CD4-positive, CD25-positive, alpha-beta regulatory T cell (primary cell): ENCODE measurements at places on chromosomes 5 and 9. TPM values are rescaled to one million over a fixed set of nuclear protein-coding genes. Genes with fewer than 3 reads are reported as not detected.
A peak's percentile ranks its signal among the peaks of the same experiment; 100 is the strongest.

DNA sequence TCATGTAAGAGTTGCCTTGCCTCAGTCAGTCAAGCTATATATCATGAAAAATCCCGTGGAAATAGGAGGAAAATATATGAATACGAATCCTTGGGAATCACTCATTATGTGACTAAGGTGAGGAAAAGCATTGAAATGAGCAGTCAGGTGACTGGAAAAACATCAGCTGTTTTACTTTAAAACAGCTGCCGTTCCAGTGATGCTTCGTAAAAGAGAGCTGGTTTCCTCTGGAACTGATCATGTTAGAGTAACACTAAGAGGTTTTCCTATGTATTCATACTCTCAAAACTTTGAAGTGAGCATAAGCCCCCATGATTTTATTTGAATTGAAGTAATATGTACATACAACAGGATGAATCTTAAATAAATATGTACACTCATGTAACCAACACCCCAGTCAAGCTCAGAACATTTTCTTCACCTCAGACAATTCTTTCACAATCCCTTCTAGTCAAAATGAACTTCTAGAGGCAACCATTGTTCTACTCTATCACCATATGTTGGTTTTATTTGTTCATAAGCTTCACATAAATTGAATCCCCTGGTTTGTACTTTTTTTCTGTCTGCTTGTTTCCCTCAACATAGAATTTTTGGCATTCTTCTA is 107.7 kb downstream of the SLC25A46 start:
- H3K4me3 ChIP-seq, result no peak overlapping the region
- no peaks in the 10 kb centered on the region for H3K36me3 ChIP-seq

- H3K4me1 ChIP-seq, result no peaks in the 10 kb centered on the region
- no peaks in the 10 kb centered on the region for H3K27me3 ChIP-seq
- H3K36me3 ChIP-seq, result no peaks in the 10 kb centered on the region
- H3K4me3 ChIP-seq, result no peak overlapping the region
- H3K27ac ChIP-seq, result no peak overlapping the region
These were observed 77.6 kb downstream of the KIF4B start for GRCh38 chr5:155091063-155091648.

The TAF11L4 gene
- polyA plus RNA-seq, result not detected

The ACOT12 gene
- polyA plus RNA-seq, result not detected

DNA sequence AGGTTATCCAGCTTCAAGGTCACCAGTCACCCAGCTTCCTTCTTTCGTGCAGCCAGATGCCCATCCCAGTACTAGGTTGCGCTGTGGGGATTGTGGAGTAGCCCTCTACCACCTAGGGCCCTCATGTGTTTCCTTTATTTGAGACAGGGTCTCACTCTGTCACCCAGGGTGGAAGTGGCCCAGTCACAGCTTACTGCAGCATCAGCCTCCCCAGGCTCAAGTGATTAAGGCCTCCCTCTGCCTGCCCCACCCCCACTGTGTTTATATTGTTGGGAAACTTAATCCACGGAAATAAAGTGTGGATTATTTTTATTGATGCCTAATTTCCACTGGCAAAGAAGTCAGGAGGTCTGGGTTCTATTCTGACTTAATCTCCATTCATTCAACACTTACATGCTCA is 4.3 kb downstream of the IL17B start:
- no peak overlapping the region for H3K27ac ChIP-seq
- no peak overlapping the region for H3K4me3 ChIP-seq
- H3K4me1 ChIP-seq, result no peaks in the 10 kb centered on the region
- DNase-seq, result no peak
- H3K27me3 ChIP-seq, result no peaks in the 10 kb centered on the region

- H3K27me3 ChIP-seq, result no peaks in the 10 kb centered on the region
- H3K27ac ChIP-seq, result no peak overlapping the region
- no peak for DNase-seq
- no peak overlapping the region for H3K4me3 ChIP-seq
- H3K36me3 ChIP-seq, result no peaks in the 10 kb centered on the region
These were observed 167.4 kb downstream of the TSSK1B start for GRCh38 chr5:113267361-113267900.

- no peak overlapping the region for H3K27ac ChIP-seq
- no peak for DNase-seq
- H3K4me3 ChIP-seq, result no peak overlapping the region
These were observed 38.3 kb downstream of the RECK start for GRCh38 chr9:36074870-36075532.

The IL3 gene
- polyA plus RNA-seq, result not detected

The GARIN3 gene
- not detected for polyA plus RNA-seq

DNA sequence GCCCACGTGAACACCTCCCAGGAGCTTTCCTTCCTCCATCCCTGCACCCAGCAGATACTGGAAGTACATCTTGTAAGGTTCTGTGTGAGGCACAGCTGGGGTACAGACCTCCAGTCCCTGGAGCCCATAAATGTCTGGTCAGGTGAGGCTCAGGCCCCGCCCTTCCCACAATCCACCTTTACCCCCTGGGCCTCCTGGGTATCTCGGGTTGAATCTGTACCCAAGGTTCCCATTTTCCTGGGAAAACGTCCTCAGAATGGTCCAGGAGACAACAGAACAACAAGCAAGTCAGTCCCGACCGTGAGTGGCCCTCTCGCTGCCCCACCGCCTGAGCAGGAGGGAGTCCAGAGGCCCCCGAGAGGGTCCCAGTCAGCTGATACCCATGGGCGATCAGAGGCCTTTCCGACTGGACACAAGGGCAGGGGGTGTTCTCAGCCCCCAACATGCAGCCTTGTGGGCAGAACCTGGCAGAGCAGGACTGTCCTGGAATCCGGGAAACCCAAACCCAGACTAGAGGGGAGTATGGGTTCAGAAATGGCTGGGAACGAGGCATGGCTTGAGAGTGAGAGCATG is 4.3 kb downstream of the SPATA31E1 start:
- no peak for DNase-seq
- H3K4me1 ChIP-seq, result no peaks in the 10 kb centered on the region
- H3K4me3 ChIP-seq, result no peak overlapping the region
- H3K27ac ChIP-seq, result no peak overlapping the region

- no peak overlapping the region for H3K27ac ChIP-seq
- no peaks in the 10 kb centered on the region for H3K36me3 ChIP-seq
- no peaks in the 10 kb centered on the region for H3K27me3 ChIP-seq
These were observed 498.1 kb upstream of the TNC start for GRCh38 chr9:115615821-115616665.

DNA sequence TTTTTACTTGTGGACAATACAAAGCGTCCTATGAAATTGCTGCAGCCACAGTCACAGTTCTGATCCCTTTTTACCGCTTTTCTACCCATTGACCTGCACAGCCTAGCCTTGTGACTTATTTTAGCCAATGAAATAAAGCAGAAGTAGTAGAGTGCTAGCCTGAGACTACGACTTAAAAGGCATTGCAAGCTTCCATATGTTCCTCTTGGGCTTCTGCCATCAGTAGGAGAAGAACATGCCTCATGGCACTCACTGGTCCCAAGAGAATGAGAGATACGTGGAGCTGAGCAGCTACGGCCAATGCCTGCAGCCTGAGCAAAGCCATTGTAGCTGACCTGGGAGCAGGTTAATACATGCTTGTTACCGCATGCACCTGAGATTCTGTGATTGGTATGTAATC is 416.6 kb upstream of the CLINT1 start:
- no peaks in the 10 kb centered on the region for H3K36me3 ChIP-seq
- no peaks in the 10 kb centered on the region for H3K4me1 ChIP-seq
- no peak overlapping the region for H3K27ac ChIP-seq
- H3K27me3 ChIP-seq, result peaks cover 2% of the 10 kb centered on the region

- no peaks in the 10 kb centered on the region for H3K4me1 ChIP-seq
- no peaks in the 10 kb centered on the region for H3K36me3 ChIP-seq
- H3K4me3 ChIP-seq, result no peak overlapping the region
- no peak for DNase-seq
- no peak overlapping the region for H3K27ac ChIP-seq
These were observed 235.3 kb downstream of the KCTD16 start for GRCh38 chr5:144405991-144406390.

DNA sequence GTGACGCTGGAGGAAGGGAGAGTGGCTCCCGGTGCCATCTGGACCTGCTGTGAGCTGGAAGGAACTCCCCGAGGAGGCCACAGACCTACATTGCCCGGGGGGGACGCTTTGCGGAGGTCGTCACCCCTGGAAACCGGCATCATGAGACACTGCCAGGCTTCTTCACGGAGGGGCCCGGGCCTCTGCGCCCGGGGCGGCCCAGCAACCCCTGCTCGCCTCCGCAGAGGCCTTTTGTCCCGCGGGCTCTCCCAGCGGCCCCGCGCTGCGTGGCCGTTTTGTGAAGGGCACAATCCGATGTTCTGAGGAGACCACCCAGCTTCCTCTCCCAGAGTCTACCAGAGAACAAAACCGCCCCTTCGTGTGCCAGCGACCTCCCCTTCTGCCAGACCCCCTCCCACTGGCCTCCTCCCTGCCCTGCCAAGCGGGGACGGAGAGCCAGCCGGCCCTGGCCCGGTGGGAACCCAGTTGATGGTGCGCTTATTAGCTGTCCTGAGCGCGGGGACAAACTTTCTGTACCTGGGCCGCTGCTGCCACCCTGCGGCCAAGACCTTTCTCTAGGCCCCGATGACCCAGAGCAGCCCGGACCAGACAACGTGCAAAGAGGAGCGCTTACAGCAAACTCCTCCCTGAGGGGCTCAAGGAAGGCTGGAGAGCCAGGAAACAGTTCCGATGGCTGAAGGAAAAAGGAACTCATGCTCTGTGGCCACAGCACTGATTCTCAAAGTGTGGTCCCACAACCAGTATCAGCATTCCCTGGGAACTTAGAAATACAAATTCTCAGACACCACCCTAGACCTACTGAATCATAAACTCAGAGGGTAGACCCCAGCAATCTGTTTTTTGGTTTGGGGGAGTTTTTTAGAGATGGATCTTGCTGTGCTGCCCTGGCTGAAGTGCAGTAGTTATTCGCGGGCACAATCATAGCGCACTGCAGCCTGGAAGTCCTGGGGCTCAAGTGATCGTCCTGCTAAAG is 86.7 kb downstream of the SLC1A3 start:
- peaks cover 5% of the 10 kb centered on the region for H3K27me3 ChIP-seq
- no peak overlapping the region for H3K27ac ChIP-seq
- peak; percentile 39 for DNase-seq
- H3K36me3 ChIP-seq, result no peaks in the 10 kb centered on the region
- H3K4me1 ChIP-seq, result peaks cover 10% of the 10 kb centered on the region

The LCN1 gene
- not detected for polyA plus RNA-seq

GRCh38 chr9:32490601-32491000 is 35.4 kb downstream of the RIGI start:
- H3K27me3 ChIP-seq, result no peaks in the 10 kb centered on the region
- H3K4me1 ChIP-seq, result no peaks in the 10 kb centered on the region
- no peak overlapping the region for H3K4me3 ChIP-seq
- no peak overlapping the region for H3K27ac ChIP-seq

The PCYOX1L gene
- polyA plus RNA-seq, result 17.7 TPM

The CDH6 gene
- polyA plus RNA-seq, result not detected
